ENCODE measurements at places on chromosomes 2 and 18.

DNA sequence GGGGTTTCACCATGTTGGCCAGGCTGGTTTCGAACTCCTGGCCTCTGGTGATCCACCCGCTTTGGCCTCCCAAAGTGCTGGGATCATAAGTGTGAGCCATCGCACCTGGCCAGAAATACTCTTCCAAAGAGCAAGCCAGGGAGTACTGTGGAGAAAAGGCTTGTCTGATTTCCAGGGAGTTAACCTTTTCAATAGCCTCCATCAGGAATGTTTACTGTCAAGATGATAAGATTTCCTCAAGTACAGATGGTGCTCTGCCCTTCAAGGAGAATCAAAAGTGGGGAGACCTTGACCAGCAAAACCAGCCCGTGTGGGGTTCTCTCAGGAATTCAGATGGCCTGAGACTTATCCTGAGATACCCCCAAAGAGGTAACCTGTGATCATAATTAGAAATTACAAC is 237.2 kb downstream of the PRKCE start:
- DNase-seq: no peak

DNA sequence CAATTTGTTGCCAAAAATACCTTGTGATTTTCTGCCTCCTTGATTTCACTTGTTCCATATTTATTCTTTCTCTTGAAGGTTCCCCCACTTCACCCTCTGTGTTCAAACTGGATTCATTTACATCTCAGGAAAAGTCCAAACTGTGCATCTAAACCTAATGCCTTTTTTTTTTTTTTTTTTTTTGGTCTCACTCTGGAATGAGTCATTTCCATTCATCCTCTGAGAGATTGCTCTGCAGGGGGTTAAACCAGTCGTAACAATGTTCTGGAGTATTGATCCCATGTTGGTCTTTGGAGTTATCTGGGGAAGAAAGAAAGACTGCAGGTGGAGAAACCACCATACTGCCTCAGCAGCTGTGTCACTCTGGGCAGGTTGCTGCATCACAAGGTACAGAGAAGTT is 119.7 kb downstream of the TACR1 start:
- no peak for DNase-seq

GRCh38 chr2:110969696-110970095 is 151.0 kb upstream of the BCL2L11 start:
- no peak for DNase-seq

DNA sequence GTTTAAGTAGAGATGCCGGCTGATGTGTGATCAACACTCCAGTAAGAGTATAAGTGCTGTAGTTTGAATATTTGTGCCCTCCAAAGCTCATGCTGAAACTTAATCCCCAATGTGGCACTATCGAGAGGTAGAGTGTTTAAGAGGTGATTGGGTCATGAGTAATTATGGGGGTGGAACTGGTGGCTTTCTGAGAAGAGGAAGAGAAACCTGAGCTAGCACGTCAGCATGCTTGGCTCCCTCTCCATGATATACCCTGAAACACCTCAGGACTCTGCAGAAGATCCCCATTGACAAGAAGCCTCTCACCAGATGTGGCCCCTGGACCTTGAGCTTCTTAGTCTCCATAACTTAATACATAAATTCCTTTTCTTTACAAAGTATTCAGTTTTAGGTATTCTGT is 584.8 kb downstream of the TSN start:
- no peak for DNase-seq

DNA sequence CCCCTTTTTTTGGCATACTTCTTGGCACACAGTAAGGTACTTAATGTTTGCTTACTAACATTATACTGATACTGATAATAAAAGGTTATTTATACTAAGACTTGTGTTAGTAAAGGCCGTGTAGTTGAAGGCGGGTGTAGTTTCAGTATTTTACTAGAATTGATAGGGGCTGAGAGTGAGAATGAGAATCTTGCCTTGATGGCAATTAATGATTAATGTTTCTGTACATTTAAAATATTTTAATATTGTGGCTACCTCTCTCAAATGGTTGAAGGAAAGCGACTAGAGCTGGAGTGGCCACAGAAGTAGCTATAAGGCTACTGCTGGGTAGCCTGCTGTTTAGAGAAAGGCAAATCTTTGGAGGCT is 29.3 kb downstream of the PELI1 start:
- no peak for DNase-seq

DNA sequence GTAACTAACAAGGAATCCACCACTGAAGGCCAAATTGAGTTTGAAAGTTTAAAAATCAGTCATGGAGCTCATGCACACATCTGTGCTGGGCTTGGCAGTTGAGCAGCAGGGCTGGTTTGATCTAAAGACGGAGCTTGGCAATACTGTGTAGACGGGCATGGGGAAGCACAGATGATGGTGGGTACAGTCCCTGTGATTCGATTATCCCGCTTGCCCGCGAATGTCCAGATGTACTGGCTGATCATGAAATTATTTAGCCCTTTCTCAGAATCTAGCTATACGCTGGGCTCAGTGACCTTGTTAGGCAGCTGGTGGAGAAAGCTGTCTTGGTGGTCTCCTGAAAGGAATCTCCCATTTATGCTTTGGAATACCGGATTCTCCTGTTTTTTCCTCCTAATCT is 74.8 kb upstream of the SOX11 start:
- DNase-seq: no peak

GRCh38 chr2:160394153-160394552 is 99.5 kb downstream of the RBMS1 start:
- DNase-seq: peak; percentile 52

GRCh38 chr2:230868161-230868946 is 3.6 kb downstream of the ITM2C start:
- no peak for DNase-seq

DNA sequence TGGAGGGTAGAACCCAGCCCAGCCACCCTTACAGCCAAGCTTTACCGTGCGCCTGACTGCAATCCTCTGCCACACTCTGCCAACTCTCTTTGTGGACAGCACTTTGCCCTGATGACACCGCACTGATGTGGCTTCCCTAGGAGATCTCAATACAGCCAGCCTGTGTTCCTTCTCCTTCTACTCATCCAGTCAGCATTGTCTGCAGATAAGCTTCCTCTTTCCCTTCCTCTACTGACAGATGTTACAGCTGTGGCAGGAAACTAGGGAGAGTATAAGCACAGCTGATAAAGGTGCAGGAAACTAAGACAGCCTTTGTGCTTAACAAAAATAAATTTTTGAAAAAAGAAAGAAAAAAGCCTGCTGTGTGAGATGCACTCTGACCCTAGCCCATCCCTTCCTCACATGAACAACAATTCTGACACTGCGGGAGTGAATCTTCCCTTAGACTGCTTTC is 25.0 kb downstream of the CEP68 start:
- DNase-seq: no peak

GRCh38 chr18:8242151-8242696 is 367.0 kb upstream of the RAB12 start:
- no peak for DNase-seq

- DNase-seq: no peak
These were observed 216.5 kb upstream of the NRP2 start for GRCh38 chr2:205465791-205466190.

GRCh38 chr2:162159446-162159845 is 7.4 kb upstream of the GCG start:
- no peak for DNase-seq

DNA sequence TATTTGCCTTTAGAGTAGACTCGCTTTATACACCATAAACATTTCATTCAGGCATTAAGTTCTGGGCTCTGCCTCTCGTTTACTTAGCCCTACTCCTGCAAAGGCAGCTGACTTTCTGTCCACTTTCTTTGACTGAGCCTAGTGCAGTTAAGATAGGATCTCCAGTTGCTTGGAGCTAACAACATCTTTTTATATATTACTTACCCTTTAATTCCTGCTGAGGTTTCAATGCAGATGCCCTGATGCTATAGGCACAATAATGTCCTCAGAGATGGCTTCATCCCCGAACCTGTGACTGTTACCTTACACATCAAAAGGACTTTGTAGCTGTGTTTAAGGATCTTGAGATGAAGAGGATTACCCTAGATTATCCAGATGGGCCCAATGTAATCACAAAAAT is 505.8 kb upstream of the TNP1 start:
- DNase-seq: no peak

DNA sequence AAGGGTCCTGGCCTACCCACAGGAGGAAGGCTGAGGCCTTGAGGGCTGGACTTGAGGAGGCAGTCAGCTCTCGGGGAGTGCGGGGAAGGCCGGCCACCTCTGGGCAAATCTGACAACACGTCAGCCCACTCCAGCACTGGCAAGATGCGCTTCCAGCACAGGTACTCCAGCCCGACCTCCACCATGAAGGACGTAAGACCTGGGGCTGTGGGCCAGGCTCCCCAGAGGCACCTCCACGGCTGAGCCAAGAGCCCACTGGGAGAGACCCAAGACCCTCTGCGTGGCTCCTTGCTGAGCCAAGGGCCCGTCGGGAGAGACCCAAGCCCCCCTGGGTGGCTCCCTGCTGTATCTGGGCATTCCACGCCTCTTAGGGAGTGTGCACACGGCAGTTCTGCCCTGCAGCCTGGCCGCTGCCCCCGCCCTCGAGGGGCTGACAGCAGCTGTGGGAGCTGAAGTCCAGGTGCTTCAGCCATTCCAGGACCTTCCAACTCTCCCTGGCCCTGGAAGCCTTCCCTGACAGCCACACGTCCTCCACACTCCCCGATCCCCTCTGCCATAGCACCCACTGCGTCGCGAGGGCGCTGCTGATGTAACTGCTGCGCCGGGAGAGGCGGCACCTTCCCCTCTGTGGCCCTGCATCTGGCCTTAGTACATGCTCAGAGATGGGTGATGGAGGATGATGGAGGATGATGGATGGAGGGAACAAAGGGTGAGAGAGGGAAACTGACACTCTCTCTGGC is 50.2 kb downstream of the BIN1 start:
- DNase-seq: no peak

DNA sequence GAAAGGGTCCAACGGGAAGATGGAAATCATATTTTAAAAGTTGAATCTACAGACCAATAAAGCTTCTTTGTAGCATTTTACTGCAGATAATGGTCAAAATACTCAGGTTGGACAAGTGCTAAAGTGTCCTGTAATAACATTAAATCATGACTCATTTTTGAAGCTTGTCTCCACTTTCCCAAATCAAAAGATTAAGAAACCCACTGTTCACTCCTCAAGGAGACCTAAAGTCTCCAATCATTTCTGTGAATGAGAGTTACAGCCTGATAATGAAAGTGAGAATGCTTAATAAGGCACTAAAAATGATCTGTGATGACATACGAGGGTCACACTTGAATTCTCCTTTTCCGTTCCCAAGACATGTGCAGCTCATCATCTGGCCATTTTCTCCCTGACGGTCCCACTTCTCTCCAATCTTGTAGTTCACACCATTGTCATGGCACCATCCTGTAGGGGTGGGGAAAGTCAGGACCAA is 53.4 kb downstream of the ATIC start:
- no peak for DNase-seq

GRCh38 chr2:52510432-52510831 is 1257.2 kb upstream of the CHAC2 start:
- DNase-seq: no peak

DNA sequence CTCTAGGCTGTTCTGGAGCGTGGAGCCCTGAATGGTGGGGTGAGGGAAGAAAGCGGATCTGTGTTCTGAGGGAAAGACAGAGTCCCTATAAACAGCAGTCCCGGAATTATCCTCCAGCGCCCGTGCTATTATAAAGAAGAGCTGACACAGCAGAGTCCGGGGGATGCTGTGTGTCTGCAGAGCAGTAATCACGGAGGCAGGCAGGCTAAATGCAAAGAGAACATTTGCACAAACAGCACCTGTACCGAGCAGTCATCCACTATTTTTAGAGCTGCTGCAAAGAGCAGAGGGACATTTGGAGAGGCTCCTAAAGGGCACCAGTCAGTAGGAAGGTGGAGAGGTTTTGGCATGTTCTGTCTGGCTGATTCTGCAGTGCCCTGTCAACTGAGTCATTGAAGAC is 293.8 kb upstream of the SLC14A2 start:
- no peak for DNase-seq

DNA sequence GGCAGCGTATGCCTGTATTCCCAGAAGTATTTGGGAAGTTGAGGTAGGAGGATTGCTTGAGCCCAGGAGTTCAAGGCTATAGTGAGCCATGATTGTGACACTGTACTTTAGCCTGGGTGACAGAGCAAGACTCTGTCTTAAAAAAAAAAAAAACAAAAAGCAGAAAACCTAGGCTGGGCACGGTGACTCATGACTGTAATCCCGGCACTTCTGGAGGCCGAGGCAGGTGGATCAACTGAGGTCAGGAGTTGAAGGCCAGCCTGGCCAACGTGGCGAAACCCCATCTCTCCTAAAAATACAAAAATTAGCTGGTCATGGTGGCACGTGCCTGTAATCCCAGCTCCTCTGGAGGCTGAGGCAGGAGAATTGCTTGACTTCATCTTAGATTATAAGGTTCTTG is 46.4 kb downstream of the MTA3 start:
- DNase-seq: no peak

DNA sequence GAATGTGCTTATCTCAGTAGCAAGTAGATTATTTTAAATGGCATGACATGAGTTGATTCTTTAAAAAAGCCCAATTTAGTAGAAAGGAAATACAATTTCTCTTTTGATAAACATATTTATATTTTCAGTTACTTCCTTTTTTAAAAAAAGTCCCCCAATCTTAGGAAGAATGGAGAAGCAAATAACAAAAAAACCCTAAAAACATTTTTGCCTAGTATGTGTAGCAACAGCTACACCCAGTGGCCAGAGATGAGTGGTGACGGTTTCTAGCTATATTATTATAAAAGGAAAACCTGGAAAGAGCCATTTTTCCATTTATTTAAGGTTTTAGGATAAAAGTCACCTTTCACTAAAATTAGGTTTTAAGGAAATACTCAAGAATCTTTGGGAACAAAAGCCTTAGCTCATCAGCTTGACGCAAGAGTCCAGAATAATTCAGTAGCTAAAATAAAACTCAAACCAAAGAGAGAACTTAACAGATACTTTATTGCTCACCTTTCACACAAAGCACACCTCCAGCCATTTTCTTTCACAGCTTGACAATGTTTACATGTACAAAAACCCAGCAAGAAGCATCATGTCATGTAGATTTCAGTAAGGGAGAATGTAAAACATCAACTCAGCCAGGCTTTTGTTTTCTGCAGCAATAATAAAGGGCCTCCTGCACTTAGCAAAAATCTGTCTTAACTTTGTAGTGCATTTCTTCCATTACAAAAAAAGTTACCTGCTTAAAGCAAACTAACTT is 15.7 kb downstream of the FAM98A start:
- DNase-seq: peak; percentile 14

DNA sequence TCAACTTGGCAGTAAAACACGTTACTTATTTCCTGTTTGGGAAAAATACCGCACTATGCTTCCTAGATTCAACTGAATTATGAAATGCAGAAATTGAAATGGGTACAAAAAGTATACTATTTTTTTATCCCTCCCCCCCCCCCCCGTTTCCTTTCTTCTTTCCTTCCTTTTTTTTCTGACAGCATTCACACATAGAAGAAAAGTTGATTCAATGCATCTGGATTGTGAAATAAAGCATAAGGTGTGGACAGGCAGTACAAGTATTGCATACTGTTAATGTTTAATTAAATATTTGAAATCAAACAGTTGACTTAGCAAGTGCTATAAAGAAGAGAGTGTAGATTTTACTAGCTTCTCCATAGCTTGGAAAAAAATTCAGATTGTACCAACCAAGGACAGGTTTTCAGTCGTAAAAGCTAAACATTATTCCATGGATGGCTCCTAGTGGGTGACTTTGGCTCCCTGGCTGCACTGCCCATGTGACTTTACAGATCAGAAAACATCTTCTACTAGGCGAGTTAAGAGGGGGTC is 21.6 kb upstream of the AGFG1 start:
- DNase-seq: no peak

- no peak for DNase-seq
These were observed 209.3 kb upstream of the SALL3 start for GRCh38 chr18:78770139-78770822.
